ENCODE measurements at places on chromosomes 6 and 20.
A peak's percentile ranks its signal among the peaks of the same experiment; 100 is the strongest.

- no peak for DNase-seq
Observed at GRCh38 chr6:165713845-165714466, 50.9 kb upstream of the PDE10A start.

DNA sequence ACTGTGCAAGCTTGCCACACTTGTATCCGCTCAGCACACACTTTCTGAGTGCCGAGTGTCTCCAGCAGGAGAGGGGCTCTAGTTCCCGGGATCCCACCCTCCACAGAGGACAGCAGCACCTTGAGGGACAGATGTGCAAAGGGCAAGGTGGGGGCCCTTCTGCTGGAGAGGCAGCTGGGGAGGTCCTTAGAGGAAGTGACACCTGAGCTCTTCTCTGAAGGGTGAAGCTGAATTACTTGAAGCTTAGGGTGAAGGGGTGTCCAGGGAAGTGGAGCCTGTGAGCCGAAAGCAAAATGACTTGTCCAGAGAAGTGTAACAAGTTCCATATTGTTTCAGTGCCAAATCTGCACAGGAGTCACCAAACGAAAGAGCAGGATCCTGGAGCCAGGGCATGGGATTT, 136.3 kb upstream of the DUSP22 start:
- no peak for DNase-seq

DNA sequence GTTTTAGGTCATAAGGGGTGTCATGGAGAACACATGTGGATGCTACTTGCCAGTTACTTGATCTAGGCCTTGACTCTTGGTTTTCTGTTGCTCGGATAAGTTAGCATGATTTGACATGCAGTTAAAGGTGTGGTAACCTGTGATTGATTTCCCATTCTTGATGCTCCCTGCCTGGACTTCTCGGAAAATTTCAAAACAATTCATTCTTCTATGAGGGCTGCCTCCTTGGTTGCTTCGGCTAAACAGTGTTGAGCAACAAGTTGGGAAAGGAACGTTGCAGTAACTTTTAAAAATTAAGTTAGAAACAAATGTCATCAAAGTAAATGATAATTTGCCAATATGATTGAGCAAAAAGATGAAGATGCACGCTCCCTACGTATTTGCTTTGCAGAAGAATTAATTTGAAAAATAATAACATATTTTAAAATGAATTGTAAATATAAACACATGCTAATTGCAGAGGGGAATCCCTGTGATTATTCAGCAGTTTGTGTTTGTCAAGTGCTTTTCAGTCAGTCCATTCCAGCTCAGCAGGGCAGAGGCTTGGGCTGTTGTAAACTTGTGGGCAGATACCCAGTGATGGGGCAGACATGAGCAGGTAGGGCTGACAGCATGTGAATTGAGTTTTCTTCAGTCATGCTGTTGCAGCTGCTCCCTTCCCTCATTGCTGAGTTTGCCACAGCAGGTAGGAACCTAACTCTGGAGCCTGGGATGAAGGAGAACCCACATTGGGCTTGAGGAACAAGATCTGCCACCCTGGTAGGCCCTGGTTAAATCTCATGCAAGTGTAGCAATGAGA, 110.2 kb downstream of the ESR1 start:
- DNase-seq = no peak

DNA sequence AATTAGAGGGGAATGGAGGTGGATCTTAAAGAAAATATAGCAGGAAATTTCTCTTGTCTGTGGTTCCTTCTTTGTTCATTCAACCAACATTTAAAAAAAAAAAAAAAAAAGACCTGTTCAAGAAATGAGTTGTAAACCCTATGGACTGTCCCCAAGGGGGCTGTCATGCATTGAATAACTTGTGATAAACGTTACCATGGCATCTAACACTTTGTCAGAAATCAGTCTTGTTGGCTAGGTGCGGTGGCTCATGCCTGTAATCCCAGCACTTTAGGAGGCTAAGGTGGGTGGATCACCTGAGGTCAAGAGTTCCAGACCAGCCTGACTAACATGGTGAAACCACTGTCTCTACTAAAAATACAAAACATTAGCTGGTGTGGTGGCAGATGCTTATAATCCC, 381.7 kb downstream of the BCKDHB start:
- DNase-seq = no peak

DNA sequence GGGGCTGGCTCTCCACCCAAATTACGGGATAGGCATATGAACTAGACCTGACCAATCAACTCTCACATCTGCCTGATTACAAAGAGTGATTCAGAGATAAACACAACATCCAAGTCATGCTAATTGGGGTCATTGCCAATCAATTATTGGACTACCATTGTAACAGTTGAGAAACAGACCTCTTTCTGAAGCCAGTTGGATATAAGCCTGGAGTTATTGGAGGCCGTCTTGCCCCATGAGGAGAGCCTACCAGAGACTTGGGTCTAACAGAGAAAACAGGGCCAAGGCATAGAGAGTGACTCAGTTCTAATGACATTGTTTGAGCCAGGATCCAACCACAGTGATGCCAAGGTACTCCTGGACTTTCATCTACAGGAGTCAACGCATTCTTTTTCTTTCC, 39.4 kb upstream of the HIVEP2 start:
- no peak for DNase-seq

DNA sequence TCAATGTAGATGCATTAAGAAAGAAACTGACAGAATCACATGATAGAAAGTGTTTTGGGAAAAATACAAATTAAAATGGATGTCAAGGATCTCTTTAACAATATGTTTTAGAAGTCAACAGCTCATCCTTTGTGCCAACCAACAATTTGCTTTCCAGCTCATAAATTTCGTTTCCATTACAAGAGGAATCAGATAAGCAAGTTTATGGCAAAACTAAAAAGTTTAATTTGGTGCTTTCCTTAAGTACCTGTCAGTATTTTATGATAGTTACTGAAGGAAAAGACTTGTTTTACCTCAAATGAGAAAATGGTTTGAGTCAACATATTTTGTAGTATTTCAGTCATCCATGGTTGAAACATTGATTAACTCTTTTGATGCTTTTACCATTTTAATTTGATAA, 130.0 kb downstream of the CDKAL1 start:
- DNase-seq = no peak

GRCh38 chr6:36599791-36600209, 5.6 kb downstream of the SRSF3 start:
- no peak for DNase-seq

GRCh38 chr6:135909737-135910387, 58.4 kb downstream of the PDE7B start:
- peak; percentile 8 for DNase-seq

DNA sequence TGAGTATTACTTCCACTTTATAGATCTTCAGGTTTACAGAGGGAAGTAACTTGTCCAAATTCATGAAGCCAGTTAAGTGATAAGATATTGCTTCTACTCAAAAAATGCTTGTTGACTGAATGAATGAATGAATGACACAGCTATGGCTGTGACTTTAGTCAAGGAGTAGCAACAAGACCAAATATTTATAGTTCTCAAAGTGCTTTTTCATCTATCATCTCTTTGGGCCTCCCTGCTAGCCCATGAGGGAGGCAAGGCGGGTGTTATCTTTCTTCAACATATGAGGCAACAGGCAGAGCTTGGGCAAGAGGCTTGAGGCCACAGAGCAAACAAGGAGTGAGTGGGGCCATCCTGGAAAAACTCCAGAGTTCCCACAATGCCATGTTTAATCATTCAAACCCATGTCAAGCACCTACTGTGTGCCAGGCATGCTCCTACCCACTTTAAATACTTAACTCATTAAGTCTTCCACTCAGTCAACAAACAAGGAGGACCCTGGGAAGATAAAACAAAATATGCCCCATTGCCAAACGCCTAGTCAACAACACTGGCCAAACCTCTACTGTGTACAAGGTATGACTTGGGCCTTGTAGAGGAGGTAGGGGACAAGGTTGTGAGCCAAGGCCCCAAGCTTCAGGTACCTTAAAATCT, 15.9 kb downstream of the BCL2L1 start:
- no peak for DNase-seq

GRCh38 chr20:44070139-44070900, 116.7 kb downstream of the JPH2 start:
- no peak for DNase-seq

- DNase-seq = no peak
Observed at GRCh38 chr6:20955131-20955530, 420.9 kb downstream of the CDKAL1 start.

DNA sequence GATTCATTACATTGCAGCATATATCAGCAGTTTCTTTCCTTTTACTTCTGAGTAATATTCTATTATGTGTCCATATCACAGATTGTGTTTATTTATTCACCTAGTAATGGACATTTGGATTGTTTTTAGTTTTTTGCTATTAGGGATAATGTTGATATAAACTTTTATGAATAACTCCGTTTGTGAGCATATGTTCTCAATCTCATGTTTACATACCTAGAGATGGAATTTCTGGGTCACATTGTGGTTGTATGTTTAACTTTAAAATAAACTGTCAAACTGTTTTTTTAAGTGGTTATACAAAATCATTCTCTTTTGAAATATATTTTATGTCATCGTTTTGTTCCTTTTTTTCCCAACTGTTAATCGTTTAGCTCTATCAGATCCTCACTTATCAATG, 311.6 kb downstream of the MMUT start:
- no peak for DNase-seq

DNA sequence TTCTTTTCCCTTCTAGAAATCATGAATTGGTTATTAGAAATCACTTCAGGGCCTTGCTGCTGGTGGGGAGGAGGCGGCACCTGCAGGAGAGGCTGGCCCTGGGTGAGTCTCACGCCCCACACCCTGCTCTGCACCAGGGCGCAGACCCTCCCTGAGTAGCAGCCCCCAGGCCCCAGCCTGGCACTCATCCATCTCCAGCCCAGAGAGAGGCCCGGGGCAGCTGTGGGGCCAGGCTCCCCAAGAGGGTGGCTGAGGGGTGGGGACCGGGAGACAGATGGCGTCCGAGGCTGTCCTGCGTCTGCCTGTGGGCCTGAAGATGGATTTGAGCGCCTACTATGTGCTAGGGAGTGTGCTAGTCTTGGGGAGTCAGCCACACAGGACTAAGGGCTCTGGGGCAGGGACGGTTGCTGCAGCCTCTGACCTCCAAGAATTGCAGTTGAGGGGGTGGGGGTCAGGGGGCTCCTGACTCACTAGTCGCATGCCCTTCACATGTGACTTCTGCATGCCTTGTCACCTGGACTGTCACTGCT, 59.6 kb upstream of the GATA5 start:
- no peak for DNase-seq

GRCh38 chr6:105832313-105832761, 253.8 kb upstream of the PRDM1 start:
- DNase-seq = no peak

DNA sequence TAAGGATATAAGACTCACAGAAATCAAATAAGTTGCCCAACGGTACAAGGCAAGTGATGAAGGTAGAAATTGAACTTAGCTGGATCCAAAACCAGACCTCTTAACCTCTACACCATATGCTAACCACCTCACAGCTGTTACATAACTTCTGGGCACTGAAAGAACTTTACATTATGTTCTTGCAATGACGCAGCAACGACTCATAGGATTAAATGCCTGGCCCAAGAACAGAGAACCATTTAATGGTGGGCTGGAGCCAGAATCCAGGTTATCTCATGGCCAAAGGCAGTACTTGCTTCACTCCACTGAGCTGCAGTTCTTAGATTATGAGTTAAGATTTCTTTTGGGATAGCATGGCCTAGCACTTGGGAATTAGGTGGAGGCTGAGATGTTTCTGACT, 4.4 kb downstream of the TRMT6 start:
- DNase-seq = no peak

GRCh38 chr6:48567016-48567415, 456.0 kb upstream of the PTCHD4 start:
- DNase-seq = no peak

DNA sequence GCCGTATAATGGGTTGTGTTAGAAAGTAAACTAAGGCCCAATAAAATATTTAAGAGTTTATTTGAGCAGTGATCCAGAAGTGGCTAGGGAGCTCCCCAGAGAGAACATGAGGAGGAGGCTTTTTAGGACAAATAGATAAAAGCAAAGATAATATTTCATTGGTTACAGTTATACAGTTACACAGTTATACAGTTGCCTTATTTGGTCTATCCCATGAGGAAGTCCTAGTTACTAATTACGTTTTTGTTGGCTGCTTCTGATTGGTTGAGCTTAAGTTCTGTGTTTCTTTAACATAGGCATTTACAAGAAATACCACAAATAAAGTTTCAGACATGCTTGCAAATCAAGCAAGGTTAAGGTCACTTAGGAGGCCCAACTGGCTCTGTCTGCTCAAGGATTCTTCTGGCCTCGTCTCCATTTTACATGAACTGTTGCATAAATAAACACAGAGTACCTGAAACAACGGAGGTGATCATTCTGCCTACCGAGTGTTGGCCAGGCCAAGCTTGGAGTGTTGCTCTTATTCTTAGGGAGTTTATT, 7.0 kb downstream of the UBD start:
- DNase-seq = no peak

DNA sequence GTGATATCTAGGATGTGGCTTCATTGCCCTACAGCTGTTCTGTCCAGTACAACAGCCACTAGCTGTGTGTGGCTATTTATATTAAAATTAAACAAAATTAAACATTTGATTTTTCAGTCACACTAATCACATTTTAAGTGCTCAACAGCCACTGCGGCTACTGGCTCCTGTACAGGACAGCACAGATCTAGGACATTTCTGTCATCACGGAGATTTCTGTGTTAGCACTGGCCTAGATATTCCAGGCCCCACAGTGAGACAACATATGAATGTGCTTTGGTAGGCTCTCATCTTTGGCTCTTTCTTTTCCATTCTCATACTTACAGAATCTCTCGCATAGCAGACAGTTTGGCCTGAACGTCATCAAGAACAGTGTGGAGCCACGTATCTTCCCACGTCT, 48.4 kb upstream of the ZBTB24 start:
- DNase-seq = no peak

DNA sequence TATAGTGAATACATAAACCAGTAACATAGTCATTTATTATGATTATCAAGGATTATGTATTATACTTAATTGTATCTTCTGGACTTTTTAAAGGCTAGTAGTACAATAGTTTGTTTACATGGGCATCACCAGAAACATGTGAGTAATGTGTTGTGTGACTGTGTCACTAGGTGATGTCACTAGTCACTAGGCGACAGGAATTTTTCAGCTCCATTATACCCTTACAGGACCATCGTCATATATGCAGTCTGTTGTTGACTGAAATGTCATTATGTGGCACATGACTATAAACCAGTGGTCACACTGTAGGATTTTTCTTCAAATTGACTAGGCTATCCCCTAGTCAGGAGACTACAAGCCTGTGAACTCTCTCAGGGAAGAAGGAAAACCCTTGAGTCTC, 86.5 kb upstream of the CENPW start:
- DNase-seq = no peak

- no peak for DNase-seq
Observed at GRCh38 chr6:139482287-139482686, 107.8 kb upstream of the CITED2 start.

DNA sequence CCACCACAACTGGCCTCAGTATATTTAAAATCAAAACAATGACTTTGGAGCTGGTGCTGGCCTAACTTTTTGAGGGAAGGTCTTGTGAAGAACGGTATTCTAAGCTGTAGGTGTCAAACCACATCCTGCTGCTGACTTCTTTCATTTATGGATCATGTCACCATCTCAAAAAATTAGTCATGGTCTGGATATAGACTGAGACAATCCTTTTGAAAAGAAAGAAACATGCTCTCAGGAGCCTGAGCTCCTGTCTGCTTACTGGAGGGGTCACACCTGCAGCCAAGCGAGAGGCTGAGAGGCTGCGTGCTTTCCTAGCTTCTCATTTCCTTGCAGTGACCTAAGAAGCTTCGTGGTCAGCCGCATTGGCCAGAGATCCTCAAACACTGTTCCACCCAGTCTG, 55.2 kb downstream of the TIAM2 start:
- no peak for DNase-seq
